ENCODE measurements at places on chromosomes 16 and 17.

- no peak for DNase-seq
Measured at GRCh38 chr17:63338272-63338671, 107.8 kb downstream of the CYB561 start.

DNA sequence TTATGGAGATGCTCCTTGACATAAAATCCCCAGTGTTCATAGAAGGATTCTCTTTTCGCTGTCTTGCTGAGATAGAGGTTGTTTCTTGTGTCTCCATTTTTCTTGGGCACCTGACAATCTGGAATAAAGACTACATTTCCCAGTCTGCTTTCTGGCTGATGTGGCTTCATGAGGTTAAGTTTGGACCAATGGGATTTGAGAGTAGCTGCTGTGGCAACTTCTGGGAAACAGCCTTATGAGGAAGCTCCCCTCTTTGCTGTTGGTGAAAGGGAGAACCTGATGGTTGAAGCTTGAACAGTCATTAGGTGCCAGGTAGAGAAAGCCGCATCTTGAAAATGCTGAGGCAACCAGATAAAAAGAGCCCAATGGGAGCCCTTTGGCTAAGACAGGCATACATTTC, 24.4 kb downstream of the HS3ST4 start:
- DNase-seq, result no peak

- peak; percentile 79 for DNase-seq
Measured at GRCh38 chr17:3890082-3890877, 2.6 kb downstream of the CAMKK1 start.

- DNase-seq, result no peak
Measured at GRCh38 chr16:68640972-68641371, 4.1 kb upstream of the CDH3 start.

DNA sequence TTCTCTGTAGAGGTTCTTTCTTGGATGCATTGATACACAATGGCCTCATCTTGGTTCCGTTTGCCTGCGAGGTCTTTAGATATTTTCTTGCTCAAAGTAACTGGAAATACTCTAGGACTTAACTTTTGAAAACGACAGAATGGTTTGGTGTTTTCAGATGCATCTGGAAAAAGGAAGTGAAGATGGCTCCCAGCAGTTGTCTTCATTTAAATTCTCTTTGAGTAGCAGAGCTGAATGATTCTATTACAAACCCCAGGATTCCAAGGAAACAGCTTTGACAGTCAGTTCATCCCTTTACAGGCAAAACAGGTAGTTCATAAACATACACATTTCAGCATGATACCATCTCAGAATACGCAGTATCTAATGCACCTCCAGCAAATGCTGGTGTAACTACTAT, 54.8 kb downstream of the PSMD12 start:
- DNase-seq, result no peak

DNA sequence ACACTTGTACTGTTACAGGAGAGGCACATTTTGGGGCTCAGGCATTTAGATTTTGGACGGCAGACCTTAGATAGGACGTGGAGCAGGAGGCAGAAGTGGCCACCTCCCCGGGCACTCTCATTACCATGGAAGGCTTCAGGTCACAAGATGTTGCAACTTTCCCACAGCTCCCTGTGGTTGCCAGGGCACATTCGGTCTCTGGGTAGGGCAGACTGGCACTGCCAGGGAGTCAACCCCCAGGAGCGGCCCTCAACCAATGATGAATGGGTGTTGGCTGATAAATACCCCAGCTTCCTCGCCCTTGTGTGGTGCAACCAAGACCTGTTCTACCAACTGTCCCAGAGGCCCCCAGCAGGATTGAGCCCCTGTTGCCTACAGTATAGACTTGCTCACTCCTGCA, 11.2 kb downstream of the NAGPA start:
- no peak for DNase-seq

DNA sequence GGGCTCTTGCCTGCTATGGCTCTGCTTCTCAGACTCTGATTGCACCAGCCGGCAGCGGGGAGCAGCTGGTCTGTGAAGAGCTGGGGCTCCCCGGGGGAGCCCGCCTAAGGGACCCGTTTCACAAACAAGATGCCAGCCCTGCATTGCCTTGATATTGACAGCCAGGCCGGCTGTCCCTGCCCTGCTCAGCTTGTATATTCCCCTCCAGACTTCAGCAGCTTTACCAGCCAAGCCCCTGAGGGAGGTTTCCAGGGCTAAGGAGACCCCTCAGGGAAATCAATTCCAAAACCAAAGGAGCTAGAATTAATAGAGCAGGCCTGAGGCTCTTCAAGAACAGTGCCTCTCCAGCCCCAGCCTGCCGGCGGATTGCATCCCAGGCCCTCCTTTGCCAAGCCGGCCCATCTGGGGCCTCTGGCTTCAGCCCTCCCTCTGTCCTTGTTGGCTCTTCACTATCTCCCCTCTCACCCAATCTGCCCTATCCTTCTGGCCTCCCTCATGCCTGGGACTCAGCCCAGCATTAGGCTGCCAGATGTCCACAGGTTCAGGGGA, 5.7 kb downstream of the CALB2 start:
- DNase-seq, result no peak

GRCh38 chr17:81902023-81902652, at the start of gene NPB:
TSS of gene NPB (plus strand) at chr17:81902238. CDS start at chr17:81902278, 40 bp downstream.
- DNase-seq, result no peak

DNA sequence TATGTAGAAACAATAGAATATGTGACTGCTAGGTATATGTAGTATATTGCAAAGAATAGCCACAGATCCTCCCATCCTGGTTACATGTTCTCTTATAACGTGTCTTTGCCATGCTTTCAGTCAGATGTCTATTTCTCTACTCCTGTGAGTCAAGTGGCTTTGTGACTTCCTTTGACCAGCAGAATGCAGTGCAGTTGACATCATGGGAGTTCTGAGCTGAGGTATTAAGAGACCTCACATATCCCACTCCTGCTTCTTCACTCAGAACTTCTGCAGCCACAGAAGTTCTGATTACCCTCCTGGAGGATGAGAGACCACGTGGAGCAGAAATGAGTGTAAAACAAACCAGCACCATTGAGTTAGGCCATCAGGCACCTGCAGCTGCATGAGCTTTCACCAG, 222.5 kb downstream of the PRKCA start:
- DNase-seq, result no peak

GRCh38 chr17:42289611-42290181, 1.4 kb downstream of the STAT5A start:
- DNase-seq, result no peak

DNA sequence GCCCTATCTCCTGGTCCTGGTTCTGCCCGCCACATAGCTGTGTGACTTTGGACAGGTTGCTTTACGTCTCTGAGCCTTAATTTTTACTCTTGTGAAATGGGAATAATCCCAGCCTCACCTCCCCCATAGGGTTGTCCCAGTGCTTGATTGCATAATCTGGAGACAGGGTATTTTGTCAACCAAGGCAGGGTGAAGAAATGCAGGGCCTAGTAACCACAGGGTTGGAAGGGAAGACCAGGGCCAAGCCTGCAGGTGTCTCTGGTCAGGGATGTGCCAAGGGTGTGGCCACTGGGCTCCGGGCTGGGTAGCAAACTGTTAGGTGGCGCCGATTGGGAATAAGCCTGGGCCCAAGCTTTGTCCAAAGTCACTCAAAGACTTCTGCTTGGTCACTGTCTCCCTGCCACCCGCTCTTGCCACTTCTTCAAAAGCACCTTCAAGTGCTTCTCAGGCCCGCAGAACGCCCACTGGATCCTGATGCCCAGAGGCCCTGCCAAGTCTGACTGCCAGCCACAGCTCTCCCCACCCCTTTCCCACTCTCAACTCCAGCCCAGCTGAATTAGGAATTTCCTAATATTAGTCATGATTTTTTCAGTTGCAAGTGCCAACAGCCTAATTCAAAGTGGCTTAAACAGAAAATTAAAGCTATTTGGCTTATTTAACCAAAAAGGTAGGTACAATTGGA, 20.6 kb upstream of the COL1A1 start:
- peak; percentile 59 for DNase-seq

DNA sequence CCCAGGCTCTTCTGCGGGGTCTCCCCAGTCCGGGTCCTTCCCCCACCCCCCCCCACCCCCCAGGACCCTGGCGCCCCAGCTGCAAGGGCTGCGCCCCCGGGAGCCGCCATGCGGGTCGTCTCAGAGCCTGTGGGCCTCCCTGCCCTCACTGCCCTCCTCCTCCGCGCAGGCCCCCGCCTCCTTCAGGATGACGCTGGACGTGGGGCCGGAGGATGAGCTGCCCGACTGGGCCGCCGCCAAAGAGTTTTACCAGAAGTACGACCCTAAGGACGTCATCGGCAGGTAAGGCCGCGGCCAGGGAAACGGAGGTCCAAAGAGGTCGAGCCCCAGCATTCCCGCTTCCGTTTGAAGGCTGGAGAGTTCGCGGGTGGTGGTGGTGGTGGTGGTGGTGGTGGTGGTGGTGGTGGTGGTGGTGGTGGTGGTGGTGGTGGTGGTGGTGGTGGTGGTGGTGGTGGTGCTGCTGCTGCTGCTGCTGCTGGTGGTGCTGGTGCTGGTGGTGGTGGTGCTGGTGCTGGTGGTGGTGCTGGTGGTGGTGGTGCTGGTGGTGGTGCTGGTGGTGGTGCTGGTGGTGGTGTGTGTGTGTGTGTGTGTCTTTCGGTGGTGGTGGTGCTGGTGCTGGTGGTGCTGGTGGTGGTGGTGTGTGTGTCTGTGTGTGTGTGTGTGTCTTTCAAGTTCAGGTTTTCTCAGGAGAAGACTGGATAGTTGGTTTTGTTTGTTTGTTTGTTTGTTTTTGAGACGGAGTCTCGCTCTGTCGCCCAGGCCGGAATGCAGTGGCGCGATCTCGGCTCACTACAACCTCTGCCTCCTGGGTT, 615 bp downstream of the PHKG2 start:
- DNase-seq, result peak; percentile 68

DNA sequence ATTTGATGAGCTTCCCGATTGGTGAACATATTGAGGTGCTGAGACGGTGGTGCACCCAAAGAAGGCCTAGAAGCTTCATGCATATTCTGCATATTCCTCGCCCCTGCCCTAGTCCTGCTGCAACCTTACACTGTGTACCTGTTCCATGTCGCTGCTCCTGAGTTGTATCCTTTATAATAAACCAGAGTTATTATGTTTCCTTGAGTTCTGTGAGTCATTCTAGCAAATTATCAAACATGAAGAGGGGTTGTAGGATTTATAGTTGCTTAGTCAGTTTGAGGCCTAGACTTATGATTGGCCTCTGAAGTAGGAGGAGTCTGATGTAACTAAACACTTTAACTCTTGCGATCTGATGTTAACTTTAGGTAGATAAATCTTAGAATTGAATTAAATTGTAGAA, 436.8 kb downstream of the CA10 start:
- no peak for DNase-seq

GRCh38 chr17:78993241-78993956, 13.7 kb upstream of the LGALS3BP start:
- DNase-seq, result peak; percentile 76

- DNase-seq, result no peak
Measured at GRCh38 chr17:83174362-83175118, 95.1 kb downstream of the METRNL start.

GRCh38 chr17:28878981-28879380, 18.6 kb downstream of the FLOT2 start:
- DNase-seq, result no peak

DNA sequence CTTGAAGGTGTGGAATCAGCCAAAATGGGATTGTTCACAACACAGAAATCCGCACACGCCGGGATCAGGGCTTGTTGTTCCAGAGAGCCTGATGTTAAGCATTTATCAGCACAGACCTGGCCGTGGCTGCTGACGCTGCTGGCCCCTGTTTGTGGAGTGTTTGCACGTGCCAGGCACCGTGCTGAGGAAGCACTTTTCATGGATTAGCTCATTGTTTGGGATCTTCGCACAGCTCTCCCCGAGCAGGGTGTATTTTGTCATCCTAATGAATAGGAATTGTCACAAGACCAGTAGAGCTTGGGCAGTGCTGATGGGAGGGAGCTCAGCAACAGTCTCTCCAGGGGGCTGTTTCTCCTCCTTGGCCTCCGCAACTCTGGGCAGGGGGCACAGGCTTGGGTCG, 160.4 kb upstream of the PLCG2 start:
- no peak for DNase-seq

GRCh38 chr16:84937196-84938005, 73.9 kb downstream of the ZDHHC7 start:
- DNase-seq, result no peak

DNA sequence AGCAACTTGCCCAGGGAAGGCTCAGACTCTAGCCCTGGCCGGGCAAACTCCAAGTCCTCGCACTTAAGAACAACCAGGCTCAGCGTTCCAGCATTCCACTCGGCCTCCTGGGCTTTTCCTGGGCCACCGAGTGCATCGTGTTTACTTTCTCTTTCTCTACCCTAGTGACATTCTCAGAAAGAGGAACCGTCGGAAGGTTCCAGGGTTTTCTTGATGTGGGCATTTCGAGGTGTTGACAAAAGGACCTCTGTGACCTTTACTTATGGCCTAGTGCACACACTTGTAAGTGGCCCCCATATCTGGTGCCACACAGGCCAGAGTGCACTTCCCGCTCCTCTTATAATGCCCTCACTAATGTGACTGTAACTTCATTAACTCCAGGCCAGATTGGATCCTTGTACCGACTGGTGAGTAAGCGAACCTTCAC, 3.1 kb upstream of the BANP start:
- DNase-seq, result no peak

DNA sequence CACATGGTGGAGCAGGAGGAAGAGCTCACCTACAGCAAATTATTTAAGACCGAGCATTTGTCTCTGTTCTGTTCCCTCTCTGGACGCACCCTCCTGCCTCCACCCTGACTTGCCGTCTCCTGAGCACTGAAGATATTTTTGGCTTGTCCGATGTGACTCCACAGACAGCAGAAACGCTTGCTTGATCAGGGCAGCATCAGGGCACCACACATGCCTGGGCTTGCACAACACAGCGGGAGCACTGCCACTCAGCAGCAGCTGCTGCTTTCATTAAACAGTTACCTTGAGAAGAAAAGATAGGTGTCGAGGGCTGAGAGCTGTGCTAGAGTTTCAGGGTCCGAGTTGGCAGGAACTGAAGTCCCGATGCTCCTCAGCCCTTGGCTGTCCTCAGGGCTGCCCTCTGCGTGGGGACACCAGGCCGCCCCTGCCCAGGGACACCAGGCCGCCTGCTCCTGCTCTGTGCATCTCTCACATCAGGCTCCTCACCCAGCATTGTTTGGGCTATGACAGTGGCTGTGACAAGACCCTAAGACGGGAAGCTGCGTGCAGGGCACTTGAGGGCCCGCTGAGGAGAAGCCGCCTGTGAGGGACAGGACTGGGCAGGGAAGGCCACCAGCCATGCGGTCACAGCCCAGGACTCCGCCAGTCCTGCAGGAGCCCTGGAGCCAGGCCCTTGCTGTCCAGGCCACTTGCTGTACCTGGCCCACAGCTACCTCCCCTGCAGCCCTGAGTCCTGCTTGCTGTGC, 21.3 kb upstream of the CDH15 start:
- DNase-seq, result no peak

GRCh38 chr16:55938126-55938525, 63.0 kb upstream of the CES5A start:
- no peak for DNase-seq

GRCh38 chr17:1112875-1113274, 66.9 kb downstream of the ABR start:
- no peak for DNase-seq

- DNase-seq, result no peak
Measured at GRCh38 chr16:85611194-85611443, 2.0 kb upstream of the GSE1 start.

GRCh38 chr17:61302953-61303816, 96.5 kb upstream of the TBX2 start:
- DNase-seq, result no peak
